Fibroblast of villous mesenchyme (primary cell): ENCODE measurements at places on chromosomes 2 and 18. TPM values are rescaled to one million over a fixed set of nuclear protein-coding genes. Genes with fewer than 3 reads are reported as not detected.

- DNase-seq, result peak; percentile 59
These were observed 441.8 kb downstream of the NYAP2 start for GRCh38 chr2:225841314-225841713.

DNA sequence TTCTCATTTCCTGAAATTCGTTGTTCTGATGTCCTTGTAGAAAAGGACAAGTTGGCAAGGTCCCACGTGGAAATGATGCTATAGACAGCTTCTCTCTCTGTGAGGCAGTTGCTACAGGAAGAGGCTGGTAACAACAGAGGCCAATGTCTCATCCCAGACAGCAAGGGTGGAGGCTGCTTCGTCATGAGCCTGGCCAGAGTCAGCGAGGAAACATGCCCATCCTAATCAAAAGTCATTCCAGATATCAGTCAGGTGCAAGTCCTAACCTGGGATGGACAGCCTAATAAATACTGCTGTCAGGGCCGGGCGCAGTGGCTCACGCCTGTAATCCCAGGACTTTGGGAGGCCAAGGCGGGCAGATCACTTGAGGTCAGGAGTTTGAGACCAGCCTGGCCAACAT is 6.4 kb upstream of the SMAD7 start:
- no peak for DNase-seq

LBX2 gene
- 1.3 and 2.9 TPM in 2 replicates for total RNA-seq

TTN gene
- total RNA-seq, result under 0.01 TPM in 2 replicates

DNA sequence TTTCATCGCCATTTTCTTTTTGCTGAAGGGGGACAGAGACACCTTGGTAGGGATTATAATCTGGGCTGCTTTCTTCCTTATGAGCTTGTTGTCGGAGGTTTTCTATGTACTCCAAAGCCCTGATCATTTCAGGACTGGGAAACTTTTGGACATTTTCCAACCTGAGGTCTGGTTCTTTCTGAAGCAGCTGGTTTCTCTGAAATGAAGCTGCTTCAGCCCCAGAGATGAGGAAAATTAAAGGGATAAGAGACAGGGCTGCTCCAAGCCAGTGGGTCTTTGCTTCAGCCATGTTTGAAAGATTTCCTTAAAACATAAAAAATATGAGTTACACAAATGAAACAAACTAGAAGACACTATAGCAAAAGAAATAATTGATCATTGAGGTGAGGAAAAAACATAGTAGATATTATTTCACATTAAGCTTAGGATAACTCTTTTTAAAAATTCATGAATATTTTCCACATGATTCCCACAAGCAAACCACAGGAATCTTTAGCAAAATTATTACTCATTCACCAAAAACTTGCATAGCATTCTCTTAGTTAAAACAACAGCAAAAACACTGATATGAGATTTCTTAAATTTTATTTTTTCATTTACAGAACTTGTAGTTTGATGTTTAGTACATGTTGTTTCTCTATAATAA is 3.0 kb downstream of the SCG2 start:
- peak; percentile 85 for DNase-seq
